HS-27A (cell line): ENCODE measurements at places on chromosomes 7 and 10.

DNA sequence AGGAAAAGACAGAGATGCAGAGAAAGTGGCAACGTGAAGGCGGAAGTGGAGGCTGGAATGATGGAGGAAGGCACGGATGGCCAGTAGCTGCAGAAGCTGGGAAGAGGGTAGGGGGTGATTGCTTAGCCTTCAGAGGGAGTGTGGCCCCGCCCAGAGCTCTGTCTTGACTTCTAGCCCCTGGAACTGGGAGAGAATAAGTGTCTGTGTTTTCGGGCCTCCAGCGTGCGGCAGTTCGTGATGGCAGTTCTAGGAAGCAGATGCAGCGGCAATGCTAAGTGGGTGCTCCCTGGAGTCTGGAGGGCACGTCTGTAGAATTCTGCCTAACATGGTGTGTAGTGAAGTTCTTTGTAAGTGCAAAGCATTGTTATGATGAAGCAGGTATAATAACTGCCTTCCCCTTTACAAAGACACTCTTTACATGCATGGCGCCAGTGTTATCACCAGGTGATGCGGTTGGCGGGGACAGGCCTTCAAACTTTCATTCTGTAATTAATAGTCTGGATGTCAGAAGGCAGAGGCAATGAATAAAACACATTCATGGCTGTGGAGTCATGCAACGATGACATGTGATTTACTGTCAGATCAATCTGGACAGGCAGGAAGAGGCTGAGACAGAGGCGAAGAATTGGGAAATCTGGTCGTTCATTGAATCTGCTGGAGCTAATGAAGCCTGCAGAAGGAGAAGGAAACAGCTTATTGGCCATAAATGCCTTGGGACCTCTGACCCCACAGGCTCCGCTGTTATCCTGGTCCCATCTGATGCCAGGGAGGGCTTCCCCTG lies 228.6 kb downstream of the GLRX3 start:
- DNase-seq, result no peak

DNA sequence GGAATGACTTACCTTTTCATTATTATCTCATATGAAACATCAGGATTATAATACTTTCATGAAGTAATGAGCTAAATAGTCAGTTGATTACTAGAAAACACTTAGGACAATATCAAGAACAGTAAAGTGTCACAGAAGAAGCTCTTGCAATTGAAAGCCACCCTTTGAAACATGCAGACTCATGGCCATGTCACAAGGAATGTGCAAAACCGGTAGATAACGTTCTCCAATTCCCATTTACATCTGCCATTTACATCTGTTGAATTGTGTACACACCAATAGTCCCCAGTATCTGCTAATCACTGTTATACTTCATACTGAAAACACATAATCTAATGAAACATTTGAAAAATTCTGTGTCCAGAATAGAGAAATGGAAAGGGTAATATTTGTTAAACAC lies 237.5 kb downstream of the CREB5 start:
- no peak for DNase-seq

DNA sequence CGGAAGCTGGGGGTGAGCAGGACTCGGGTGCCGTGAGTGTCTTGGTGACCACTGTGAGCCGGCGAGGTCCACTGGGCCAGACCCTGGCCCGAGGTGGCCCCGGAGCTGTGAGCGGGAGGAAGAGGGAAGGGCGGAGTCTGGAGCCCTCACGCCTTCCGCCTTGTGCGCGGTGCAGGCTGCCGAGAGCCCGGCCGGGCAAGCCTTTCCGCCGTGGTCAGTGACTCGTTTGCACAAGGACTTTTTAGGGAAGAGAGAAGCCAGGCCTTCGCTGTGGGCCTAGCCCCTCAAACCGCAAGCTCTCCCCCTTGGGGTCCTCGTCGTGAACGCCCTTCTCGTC lies 40.9 kb upstream of the ZNF32 start:
- DNase-seq, result no peak

DNA sequence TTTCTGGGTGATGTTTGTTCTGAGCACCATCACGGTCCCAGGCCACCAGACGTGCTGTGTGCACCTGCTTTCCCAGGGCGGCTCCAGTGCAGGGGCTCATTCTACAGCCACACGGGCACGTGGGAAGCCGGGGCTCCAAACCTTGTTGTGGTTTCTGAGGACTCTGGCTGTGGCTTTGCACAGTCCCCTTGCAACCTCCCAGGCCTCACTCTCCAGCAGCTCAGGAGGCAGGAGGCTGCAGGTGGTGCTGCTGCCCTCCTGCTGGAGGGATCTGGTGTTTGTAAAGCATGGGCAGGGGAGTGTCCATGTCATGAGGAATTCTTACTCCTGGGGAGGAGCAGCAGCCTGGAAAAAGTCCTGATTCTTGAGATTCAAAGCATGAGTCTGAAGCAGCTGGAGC lies 54.3 kb downstream of the INSYN2A start:
- no peak for DNase-seq

DNA sequence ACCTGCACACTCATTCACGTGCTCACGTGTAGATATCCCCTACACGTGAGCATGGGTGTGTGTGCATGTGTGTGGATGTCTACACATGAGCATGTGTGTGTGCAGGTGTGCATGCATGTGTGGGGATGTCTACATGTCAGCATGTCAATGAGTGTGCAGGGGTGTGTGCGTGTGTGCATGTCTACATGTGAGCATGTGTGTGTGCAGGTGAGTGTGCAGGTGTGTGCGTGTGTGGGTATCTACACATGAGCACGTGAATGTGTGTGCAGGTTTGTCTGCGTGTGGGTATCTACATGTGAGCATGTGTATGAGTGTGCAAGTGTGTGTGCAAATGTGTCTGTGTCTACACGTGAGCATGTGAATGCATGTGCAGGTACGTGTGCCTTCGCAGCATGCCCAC lies 274.8 kb downstream of the PTPRN2 start:
- no peak for DNase-seq

DNA sequence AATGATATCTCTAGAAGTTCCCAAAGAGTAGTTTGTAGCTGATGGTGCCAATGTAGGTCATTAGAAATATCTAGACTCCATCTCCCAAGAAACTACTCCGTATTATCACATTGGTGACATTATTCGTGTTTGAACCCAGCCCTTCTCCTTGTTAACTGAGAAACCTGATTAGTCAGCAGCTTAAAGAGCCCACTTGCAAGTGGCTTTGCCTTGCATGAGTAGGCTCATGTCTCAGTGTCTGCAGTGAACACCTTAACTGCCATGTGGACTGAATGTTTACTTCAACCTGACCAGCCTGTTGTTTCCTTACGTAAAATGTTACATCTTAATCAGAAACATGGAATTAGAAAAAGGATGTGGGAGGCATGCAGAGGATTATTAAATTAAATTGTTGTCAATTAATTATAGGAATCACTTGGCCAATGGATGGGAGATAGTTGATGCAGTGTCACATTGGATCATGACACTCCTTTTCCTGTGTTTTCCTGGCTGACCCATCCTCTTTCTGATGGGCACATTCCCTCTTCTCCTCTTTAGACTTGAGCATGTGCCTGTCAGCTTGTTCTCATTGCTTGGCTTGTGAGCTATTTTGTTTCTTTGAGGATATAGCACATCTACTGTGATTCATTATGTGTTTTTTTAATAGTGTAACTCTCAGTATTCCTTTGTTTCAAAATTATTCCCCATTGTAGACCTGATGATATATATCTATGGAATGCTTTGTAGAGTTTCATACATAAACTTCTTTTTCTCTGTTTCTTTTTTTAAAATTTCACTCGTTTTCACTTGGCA lies 18.0 kb downstream of the STARD3NL start:
- no peak for DNase-seq

DNA sequence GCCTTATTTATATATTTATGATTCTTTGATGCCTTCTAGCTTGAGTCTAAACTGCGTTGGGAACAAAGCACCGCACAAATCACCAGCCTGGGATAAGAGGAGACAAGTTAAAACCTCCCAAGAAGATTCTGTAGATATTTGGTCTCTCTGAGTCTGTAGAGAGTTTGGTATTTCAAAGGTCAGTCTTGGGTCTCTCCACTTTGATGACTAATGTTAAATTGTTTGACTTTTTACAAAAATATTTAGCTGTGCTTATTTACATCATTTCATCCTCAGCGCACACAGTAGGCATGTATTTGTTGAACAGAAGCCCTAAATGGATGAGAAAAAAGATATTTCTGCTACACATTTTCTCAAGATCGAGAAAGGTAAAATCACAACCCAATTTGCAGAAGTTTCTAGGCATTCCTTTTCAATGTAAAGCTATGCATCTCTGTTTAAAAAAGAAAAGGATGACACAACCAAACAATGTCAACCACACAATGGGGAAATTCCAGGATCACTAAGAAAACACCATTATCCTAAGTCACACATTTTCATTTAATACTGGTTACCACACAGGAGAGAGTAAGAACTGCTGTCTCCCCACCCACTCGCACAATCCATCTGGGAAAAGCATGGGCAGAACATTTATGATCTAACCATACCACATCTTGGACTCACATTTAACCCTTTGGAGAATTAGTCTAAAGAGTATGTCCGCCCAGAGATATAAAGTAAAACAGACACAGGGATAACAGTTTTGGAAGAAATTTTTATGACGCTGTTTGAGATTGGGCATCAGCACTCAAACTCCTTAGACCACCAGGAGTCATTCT lies 4.4 kb downstream of the CDK6 start:
- DNase-seq, result no peak

DNA sequence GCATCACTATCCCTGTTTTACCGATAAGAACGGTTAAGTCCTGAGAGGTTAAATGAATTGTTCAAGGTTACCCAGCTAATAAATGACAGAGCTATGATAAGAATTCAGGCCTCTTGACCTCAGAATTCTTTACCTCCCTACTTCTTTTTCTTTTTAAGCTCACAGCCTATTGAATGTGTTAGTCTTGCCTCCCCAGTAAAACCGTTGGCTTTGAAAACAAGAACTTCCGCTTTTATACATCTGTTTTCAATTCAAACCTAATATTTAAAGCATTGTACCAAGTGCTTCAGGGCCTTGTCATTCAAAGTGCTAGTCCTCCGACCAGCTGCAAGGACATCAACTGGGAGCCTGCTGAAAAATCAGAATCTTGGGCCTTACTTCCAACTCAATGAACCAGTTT lies 15.6 kb downstream of the SEC31B start:
- no peak for DNase-seq

GRCh38 chr10:31353574-31353973 lies 34.6 kb downstream of the ZEB1 start:
- DNase-seq, result no peak

DNA sequence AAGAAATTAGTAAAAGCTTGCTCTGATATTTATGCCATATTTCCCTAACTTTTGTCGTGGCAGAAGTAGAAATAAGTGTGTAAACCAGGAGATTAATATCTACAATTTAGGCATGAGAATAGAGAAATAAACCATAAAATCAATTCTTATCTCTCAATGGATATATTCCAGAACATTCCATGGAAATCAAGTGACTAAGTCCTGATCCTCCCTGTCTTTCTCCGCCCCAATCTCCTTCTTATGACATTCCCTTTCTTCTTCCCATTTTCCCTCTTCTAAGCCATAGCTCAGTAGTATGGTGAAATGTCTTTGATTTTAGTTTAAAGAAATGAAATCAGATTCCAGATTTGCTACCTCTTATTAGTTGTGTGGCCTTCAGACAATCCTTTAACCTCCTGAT lies 88.8 kb downstream of the TBXAS1 start:
- DNase-seq, result no peak

GRCh38 chr7:105924945-105925344 lies 38.1 kb upstream of the CDHR3 start:
- DNase-seq, result no peak

DNA sequence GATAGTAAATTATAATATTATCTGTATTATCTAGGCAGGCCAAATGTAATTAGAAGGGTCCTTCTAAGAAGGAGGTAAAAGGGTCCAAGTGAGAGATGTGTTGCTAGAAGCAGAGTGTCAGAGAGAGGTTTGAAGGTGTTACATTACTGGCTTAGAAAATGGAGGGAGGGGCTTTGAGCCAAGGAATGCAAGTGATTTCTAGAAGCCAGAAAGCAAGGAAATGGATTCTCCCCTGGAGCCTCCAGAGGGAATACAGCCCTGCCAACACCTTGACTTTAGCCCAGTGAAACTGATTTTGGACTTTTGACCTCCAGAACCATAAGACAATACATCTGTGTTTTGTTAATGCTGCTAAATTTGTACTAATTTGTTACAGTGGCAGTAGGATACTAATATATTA lies 97.9 kb upstream of the IL6 start:
- no peak for DNase-seq

GRCh38 chr7:20095436-20095835 lies 121.7 kb downstream of the MACC1 start:
- no peak for DNase-seq

GRCh38 chr7:86748843-86749719 lies 105.4 kb downstream of the GRM3 start:
- no peak for DNase-seq
